ENCODE measurements at places on chromosomes 13 and 19.

DNA sequence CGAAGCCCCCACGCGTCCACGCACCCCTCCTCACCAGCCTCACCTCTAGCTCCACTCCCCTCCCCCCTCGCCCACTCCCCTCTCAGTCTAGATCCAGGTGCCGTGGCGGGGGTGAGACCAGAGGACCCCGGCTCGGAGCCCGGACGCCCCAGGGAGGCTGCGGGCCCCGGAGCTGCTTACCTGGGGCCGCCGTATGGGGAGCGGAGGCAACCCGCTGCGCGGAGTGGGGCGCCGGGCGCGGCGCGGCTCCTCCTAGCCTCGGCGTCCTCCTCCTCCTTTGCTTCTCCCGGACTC, 353 bp downstream of the ENOX1 start:
- DNase-seq, result no peak

GRCh38 chr13:33072759-33073158, 56.5 kb downstream of the KL start:
- no peak for DNase-seq

DNA sequence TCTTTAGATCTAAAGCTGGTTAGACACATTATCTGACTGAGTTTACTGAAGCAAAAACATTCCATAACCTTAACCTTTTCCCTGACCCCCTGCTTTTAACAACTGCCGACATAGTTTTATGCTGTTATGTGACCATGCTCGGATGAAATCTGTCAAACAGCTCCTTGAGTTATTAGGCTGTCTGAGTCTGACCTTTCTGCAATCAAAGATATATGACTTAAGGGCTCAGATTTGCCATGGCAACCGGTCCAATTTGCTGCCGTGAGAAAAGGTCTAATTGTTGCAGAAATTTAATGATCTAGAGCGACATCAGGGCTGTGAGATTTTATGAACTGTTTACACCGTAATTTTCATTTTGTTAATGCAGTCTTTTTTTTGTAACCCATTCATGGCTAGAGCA, 61.8 kb downstream of the URI1 start:
- DNase-seq, result no peak

DNA sequence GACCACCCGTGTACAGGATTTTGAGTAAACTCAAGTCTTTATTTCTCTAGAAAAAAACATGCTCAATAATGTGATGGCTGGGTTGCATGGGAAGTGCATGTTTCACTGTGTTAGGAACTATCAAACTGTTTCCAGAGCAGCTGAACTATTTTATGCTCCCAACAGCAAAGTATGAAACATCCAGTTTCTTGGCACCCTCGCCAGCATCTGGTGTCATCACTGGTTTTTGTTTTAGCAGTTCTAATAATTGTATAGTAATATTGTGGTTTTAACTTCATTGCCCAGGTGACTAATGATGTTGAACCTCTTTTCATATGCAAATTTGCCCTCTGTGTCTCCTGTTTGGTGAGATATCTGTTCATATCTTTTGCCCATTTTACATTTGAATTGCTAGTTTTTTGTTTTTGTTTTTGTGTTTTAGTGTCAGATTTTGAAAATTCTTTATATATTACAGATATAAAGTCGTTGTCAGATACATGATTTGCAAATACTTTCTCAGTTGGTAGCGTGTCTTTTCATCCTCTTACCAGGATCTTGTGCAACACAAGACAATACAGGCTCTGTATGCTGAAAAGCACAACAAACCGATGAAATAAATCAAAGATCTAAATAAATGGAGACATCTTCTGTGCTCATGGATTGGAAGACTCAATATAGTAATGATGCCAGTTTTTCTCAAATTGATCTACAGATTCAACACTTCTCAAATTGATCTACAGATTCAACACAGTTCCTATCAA, 87.8 kb downstream of the IPO5 start:
- DNase-seq, result no peak

DNA sequence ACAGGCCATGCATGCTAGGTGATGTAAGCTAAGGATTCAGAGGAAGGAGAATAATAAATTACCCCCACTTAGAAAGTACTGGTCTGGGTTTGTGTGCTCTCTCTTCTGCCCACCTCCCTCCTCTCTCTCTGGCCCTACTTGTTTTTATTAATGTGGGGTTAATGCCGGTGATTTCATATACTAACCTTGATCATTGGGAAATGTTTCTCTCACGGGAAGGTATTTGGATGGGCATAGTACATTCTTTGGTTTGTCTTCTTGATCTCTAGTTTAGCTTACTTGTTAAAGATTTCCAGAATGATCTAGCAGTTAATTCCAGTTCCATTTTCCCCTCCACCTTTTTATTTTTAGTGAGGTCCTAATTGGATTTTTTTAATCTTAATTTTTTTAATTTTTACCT, 24.6 kb downstream of the ARHGAP35 start:
- no peak for DNase-seq

DNA sequence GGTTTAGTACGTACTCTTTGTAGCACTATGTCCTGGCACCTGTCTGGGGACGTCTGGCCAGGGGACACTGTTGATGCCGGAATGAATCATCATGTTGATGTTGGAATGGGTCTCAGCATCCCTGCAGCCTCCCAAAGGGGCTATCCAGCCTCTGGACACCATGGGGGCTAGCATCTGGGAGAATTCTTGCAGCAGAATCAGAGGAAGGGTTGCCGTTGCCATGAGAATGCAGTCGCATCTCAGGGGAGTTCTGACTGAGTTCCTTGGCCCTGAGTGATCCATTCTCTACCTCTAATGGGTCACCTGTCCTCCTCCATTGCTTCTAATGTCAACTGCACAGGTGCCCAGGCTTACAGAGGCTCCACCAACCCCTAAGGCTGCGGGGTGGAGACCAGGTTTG, 129.1 kb downstream of the UQCRFS1 start:
- DNase-seq, result no peak

GRCh38 chr13:46025157-46025556, 27.4 kb downstream of the ZC3H13 start:
- DNase-seq, result no peak

GRCh38 chr13:102651392-102651791, 43.5 kb downstream of the METTL21C start:
- DNase-seq, result no peak

- DNase-seq, result no peak
These were observed 220.9 kb downstream of the POU4F1 start for GRCh38 chr13:78382491-78382890.

- DNase-seq, result no peak
These were observed 13.2 kb downstream of the SLC46A3 start for GRCh38 chr13:28705461-28706083.

Data from GM19239 (cell line).